ENCODE measurements at places on chromosomes 3 and 15.

DNA sequence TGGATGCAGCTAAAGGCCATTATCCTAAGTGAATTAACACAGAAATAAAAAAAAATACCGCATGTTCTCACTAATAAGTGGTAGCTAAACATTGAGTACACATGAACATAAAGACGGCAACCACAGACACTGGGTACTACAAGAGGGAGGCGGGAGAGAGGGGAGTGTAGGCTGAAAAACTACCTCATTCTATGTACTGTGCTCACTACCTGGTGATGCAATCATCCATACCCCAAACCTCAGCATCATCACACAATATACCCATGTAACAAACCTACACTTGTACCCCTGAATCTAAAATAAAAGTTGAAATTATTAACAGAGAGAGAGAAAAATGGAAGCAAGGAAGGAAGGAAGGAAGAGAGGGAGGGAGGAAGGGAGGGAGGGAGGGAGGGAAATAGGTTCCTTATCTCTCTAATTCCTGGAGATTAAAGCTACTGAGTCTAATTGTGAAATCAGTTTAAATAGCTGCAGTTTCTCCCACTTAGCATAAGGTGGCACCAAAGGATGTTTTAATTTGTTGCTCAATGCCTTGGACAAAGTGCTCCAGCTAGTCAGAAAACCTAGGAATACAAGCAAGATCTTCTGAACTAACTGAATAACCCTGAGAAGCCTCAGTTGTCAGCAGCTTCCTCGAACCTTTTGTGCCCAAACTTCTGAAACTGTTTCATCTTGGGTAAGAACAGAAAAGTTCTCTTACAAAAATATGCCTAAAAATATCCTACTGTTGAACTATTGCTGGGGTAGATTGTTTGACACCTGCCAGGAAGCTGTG, 79.4 kb upstream of the ATP11B start:
- DNase-seq, result no peak

DNA sequence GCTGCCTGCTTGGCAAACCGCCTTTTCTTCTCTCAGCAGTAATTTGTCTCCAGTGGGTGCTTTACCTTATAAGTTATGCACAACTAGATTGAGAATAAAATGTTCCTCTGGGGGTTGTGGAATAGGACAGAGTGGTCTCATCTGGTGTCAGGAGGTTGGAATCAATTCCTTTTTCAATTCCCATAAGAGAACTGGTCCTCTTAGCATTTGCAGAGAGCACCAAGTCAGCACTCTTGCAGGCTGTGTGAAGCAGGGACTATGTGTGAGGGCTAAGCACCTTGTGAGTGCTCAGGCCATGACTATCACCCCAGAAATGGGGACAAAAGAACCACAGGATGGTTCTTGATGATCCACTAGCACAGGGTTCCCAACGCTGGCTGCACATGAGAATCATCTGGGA, 163.6 kb upstream of the UMPS start:
- no peak for DNase-seq

DNA sequence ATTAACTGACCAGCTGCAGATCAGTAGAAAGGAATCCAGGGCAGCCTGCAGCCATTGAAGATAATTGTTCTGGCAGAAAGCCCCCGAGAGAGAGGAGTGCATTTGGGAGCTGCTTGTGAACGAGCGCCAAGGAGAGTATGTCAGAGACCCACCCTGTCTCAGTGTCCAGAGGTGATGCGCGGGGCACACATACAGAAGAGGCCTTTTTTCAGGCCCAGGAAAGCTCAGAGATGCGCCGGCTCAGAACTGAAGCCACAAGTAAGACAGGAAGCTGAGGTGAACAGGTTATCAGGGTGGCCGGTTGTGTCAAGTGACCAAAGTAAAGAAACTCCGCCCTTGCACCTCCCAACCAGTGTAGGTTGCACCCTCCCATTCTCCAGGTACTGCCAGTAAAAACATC, 59.8 kb upstream of the HEG1 start:
- no peak for DNase-seq

DNA sequence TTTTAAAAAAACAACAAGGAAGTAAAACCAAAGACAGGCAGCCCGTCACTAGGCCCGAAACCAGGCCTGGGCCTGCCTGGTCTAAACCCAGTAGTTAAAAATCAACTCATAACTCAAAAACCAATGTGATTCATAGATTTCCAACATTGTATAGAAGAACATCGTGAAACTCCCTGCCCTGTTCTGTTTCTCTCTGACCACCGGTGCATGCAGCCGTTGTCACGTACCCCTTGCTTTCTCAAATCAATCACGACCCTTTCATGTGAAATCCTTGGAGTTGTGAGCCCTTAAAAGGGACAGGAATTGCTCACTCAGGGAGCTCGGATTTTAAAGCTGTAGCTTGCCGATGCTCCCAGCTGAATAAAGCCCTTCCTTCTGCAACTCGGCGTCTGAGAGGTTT, 89.5 kb downstream of the DCLK3 start:
- no peak for DNase-seq

DNA sequence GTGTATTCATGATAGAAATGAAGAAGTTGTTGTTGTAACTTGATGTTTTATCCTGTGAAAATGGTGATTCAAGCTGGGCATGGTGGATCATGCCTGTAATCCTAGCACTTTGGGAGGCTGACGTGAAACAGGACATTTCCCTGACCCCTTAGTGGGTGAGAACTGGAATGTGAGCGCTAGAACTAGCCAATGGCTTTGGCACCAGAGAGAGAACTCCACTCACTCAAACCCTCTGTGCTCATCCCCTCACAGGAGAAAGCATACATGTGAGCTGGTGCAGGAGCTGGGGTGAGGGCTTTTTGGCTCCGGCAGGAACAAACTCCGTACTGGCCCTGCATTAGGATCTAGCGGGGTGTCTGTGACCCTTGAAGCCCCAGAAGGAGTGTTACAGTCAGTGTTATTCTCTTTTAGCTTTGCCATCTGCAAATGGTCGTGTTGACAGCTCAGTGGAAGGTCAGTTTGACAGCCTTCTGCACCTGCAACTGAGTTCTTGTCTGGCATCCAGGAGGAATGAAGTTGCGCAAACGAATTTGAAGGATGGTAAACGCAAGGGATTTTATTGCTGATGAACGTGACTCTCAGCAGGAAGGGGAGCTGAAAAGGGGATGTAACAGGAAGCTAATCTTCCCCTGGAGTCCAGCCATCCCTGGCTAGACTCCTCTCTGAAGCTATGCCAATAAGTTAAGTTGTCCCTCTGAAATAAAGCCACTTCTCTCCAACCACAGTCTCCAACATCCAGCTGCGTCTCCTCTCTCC, 1016.6 kb upstream of the CADM2 start:
- DNase-seq, result no peak

DNA sequence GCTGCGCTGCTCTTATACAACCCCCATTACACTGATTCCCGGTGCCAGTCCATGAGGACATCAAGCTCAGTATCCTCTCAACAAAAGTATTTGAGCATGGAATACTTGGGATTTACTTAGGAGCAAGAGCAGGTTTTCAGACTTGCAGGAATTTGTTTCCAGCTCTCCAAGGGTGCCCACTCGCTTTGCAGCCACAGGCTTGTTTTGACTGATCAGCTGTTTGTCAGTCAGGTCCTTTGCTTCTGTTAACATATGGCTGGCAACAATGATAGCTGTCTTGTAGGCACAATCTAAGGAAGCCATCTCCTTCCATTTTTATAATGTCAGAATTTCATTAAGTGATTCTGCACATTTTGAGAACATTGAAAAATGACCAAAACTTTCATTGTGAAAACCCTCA, 38.2 kb upstream of the MCF2L2 start:
- no peak for DNase-seq

- DNase-seq, result peak; percentile 82
Observed at GRCh38 chr15:84736375-84736774, 12.0 kb upstream of the ZNF592 start.

DNA sequence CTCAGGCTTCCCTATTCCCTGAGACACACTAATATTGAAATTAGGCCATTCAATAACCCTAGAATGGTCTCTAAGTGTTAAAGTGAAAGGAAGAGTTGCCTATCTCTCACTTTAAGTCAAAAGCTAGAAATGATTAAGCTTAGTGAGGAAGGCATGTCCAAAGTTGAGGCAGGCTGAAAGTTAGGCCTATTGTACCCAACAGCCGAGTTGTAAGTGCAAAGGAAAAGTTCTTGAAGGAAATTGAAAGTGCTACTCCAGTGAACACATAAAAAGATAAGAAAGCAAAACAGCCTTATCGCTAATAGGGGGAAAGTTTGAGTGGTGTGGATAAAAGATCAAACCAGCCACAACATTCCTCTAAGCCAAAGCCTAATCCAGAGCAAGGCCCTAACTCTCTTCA, 117.9 kb upstream of the SPATA12 start:
- no peak for DNase-seq

GRCh38 chr3:106206146-106206545, 337.3 kb upstream of the CBLB start:
- no peak for DNase-seq

GRCh38 chr15:83250781-83251180, 33.7 kb downstream of the BNC1 start:
- DNase-seq, result no peak

GRCh38 chr3:67897351-67898336, 243.2 kb upstream of the SUCLG2 start:
- no peak for DNase-seq

GRCh38 chr3:17901893-17902292, 159.5 kb upstream of the TBC1D5 start:
- DNase-seq, result no peak

DNA sequence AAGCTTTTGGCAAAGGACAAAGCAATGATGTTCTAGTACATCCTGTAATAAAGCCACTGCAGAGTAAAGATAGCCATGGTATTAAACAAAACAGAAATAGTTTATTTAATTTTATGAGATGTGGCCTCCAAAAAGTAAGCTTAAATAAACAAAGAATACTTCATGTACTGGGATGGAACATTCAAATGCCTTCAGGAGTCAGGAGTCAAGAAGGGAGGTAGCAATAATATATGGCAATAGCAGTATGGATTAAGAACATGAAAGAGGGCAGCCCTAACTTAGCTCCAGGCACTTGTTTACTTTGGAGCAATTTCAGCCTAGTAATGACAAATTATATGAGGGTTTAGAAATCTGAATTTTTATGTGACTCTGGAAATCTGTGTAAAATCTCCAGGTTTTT, 343.9 kb upstream of the THRB start:
- no peak for DNase-seq

DNA sequence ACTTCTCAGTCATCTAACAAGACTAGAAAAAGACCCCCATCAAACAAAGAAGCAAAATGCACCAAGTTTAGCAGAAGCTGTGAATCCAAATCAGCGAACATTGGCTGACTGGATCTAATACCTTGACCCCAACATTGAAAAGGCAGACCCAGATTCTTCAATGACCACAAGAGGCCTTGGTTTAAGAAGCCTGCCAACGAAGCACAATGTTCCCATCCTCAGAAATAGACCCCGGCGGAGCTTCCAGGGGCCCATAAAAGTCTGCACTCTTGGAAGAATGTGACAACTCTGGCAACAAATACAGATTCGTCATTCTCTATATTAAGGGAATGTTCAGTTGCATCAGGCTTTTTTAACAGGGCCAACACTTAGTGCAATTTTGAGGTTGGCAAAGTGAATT, 112.8 kb upstream of the BCL6 start:
- DNase-seq, result no peak

GRCh38 chr3:99865321-99865720, 47.7 kb downstream of the CMSS1 start:
- DNase-seq, result no peak

GRCh38 chr3:95312650-95313049, 1249.8 kb downstream of the NSUN3 start:
- DNase-seq, result no peak

GRCh38 chr3:120903221-120903620, 4.8 kb upstream of the STXBP5L start:
- no peak for DNase-seq

GRCh38 chr3:107884719-107885460, 205.9 kb downstream of the CD47 start:
- DNase-seq, result no peak
